Bronchial smooth muscle cell (primary cell): ENCODE measurements at places on chromosomes 12 and 14. TPM values are rescaled to one million over a fixed set of nuclear protein-coding genes. Genes with fewer than 3 reads are reported as not detected.

Gene SEL1L
- 72.0 and 137 TPM in 2 replicates for total RNA-seq

Gene SLCO1B1
- total RNA-seq, result not detected in 2 replicates

Gene TRIM9
- under 0.01 and 0.94 TPM in 2 replicates for total RNA-seq

Gene HOXC12
- not detected in 2 replicates for total RNA-seq

Gene RASAL1
- total RNA-seq, result not detected in 2 replicates

Gene NT5DC3
- total RNA-seq, result 3.9 and 6.0 TPM in 2 replicates

Gene PPFIA2
- 0.09 and 0.95 TPM in 2 replicates for total RNA-seq

Gene TMEM253
- not detected in 2 replicates for total RNA-seq
